Right kidney (tissue), 9 donors: ENCODE measurements at places on chromosomes 13 and 19.

- DNase-seq = no peak
Observed at GRCh38 chr13:51416107-51416506, 36.7 kb downstream of the INTS6 start.

- no peak for DNase-seq
Observed at GRCh38 chr19:36051236-36051635, 2.8 kb downstream of the THAP8 start.

- DNase-seq = no peak
Observed at GRCh38 chr13:99395436-99395835, 88.2 kb upstream of the GPR183 start.

DNA sequence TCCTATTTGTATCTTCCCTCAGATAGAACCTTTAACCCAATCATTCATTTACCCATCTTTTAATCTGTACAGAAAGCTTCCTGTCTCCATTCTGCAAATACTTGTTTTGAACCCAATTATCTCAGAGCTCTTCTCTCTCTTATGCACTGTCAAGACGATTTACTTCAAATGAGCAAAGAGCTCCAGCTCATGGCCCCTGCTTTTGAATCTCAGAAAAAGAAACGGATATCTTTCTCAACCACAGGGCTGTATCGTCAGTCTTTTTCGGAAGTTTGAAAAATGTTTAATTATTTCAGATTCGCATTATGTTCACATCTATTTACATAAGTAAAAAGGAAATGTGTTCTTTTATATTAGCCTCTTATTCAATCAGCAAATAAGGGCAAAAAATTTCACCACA lies 322.7 kb upstream of the NBEA start:
- no peak for DNase-seq

DNA sequence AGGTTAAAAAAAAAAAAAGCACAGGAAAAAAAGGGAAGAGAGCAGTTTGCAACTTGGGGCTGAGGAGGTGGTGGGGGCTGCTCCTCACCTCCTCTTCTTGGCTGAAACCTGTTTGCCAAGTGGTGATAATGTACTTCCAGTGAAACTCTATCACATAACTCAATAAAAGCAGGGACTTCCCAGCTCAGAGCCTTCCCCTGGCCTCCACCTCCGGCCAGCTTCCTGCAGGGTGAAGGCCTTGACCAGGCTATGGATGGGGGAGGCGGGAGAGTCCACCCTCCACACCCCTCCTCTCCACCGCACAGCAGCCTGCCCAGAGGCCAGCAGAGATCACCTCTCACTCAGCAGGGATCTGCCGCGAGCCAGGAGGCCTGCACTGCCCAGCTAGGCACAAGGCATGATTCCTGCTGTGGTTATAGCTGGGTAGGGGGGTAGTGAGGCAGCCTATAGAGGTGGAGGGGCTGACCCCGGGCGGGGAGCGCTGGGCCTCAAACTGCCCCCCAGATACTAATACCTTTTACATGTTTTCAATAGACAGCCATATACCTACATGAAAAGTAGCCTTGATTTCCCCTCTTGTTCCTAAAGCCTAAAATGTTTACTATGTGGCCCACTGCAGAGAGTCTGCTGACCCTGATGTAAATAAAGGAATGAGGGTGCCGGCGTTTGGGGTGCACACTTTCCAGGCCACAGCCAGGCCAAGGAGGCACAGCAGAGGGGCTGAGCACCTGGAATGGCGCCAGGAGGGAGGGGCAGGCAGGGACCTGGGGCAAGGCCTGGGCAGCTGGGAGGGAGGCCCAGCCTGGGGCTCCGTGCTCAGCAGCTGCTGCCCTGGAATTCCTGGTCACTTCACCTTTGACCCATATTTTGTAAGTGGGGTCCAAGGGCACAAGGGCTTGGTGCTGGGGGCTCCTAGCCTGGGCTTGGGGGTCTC lies 10.3 kb downstream of the ZNF787 start:
- peak; percentile 50 for DNase-seq

GRCh38 chr19:6886277-6886897 lies 992 bp upstream of the ADGRE1 start:
- DNase-seq = no peak

GRCh38 chr19:1651568-1652291 lies 685 bp downstream of the TCF3 start:
- DNase-seq = peak; percentile 81

- DNase-seq = no peak
Observed at GRCh38 chr19:416416-416815, 7.5 kb upstream of the C2CD4C start.

GRCh38 chr13:59677966-59678814 lies 485.5 kb downstream of the DIAPH3 start:
- DNase-seq = no peak
